Fibroblast of mammary gland (primary cell): ENCODE measurements at places on chromosomes 1 and 21.

DNA sequence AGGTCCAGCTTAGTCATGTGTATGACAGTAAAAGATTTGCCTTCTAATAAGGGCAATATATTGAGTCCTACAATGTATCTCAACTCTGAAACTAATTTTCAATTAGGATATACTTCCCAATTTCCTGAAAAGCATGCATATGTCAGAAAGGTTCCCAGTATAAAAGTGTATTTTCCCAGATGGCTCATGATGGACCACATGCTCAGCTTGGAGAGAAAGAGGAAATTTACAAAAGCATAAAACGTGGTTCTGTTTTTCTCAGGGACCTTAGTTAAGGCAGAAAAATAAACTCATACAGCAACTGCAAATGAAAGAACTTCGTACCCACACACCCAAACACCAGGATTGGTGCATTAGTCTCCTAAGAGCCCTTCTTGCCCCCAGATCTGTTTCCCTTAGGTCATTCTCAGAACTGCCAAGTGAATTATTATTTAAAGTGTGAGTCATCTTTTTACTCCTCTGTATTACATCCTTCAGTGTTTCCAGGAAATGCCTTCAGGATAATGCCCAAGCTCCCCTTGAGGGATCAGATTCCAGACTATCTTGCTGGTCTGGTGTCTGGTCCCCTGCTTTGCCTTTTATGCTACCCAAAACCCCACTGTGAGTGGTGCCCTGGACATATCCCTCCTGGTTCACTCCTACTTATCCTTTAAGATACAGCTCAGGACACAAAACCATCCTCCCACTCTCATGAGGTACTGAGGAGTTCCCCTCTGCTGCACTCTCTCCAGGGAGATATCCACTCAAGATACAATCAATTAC is 57.4 kb downstream of the SSX2IP start:
- peak; percentile 82 for DNase-seq

GRCh38 chr1:211305044-211305443 is 21.6 kb upstream of the TRAF5 start:
- peak; percentile 59 for DNase-seq

GRCh38 chr1:116433275-116434257 is 60.5 kb downstream of the ATP1A1 start:
- peak; percentile 31 for DNase-seq

DNA sequence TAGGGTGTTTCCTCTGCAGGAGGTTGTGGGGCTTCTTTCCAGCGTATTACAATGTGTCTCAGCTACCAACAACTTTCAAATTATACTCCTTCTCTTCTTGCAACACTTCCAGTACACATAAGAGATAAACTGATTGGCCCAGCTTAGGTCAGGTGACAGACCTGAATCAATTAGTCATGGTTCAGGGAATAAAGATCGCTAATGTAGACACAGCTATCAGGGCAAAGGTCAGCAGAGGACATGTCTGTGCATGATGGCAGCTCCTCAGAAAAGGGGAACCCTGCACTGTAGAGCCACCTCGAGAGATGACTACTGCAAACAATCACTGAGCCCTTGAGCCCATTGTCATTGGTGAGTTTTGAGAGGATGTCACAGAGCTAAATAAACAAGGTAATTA is 36.8 kb upstream of the PKN2 start:
- DNase-seq, result peak; percentile 39

GRCh38 chr1:156813750-156814570 is 2.7 kb downstream of the SH2D2A start:
- DNase-seq, result peak; percentile 39

GRCh38 chr1:232678185-232678886 is 48.4 kb upstream of the SIPA1L2 start:
- no peak for DNase-seq

DNA sequence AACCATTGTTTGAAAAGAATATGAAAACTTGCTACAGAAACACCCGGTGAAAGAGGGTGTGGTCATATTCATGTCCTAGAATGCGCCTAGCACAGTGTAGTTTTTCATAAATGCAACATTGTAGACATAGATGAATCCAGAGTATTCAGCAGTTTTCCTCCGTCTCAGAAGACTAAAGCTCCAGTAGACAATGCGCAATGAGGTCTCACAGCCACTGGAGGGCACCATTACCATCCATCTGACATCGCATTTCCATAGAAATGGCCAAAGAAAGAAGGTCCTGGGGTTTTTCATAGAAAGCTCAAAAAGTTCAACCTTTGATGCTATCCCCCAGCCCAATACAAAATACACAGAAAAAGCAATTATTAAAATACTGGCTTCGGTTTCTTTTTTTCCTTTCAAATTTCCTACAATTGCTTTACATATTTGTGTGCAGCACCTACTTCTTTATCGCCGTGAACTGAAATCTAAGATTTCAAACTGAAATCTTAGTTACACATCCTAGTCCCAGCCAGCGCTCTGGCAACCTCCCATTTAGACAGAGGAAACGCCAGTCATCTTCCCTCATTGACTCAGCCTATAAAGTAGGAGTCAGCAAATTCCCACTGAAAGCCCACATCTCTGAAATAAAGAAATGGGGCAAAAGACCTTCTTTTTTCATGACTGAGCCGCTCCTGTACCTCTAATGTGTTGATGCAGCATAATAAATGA is 3.9 kb upstream of the CD58 start:
- peak; percentile 72 for DNase-seq

GRCh38 chr21:33703750-33704606 is 61.7 kb downstream of the ITSN1 start:
- DNase-seq, result no peak

DNA sequence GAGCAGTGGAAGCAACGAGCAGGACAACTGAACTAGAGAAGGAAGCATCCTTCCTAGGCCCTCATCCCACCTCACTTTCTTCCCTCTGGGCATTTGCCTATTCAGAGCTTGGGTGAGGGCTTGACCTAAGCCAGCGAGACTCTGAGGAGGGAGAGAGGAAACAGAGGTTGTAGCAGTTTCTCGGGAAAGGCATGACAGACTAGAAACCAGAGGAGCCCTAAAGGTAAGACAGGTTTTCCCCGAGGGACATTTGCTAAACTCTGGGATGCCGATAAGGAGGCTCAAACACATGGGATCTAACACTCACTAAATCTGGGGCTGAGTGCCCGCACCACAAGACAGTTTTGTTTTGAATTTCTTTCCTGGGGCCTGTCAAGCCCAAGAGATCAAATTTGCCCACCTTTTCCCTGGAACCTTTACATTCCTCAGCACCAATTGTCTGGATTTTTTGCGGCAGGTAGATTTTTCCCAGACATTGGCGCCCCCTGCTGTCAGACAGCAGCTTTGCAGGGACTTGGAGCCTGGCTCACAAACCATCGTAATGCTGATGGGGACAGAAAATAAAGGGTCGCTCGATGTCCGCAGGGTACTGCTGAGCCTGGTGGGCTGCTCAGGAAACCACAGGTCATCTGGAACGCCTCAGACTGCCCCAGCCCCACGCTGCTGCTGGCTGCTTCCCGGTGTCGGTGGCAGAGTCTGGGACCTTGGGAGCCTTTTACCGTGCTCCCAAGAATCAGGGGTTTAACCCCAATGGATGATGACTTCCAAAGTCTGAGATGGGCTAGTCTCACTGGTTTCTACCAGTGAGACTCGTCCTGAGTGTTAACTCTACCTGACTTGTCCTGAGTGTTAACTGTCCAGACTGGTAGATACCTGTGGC is 23.4 kb upstream of the TSPAN2 start:
- no peak for DNase-seq

DNA sequence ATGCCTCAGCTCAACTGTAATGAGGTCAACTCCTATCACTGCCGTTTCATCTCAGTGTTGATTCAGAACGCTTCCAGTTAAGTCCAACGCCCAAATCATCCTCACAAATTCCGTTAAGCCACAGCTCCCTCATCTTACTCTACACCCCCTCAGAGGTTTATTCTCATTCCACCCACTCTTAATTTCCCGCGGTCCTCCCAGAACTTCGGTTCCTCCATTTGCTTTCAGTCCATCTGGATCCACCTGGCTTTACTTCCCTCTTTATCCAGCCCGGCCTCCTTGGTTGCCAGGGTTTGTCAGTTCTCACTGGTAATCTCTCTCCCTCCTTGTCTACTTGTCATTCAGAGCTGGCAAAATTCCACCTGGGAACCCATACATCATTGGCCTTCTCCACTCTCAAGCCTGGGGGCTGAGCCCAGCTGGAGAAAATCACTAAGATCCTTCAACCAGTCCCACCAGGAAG is 51.3 kb upstream of the RUNX1 start:
- DNase-seq, result peak; percentile 32

- DNase-seq, result no peak
Observed at GRCh38 chr1:6645018-6645417, 20.4 kb downstream of the THAP3 start.

DNA sequence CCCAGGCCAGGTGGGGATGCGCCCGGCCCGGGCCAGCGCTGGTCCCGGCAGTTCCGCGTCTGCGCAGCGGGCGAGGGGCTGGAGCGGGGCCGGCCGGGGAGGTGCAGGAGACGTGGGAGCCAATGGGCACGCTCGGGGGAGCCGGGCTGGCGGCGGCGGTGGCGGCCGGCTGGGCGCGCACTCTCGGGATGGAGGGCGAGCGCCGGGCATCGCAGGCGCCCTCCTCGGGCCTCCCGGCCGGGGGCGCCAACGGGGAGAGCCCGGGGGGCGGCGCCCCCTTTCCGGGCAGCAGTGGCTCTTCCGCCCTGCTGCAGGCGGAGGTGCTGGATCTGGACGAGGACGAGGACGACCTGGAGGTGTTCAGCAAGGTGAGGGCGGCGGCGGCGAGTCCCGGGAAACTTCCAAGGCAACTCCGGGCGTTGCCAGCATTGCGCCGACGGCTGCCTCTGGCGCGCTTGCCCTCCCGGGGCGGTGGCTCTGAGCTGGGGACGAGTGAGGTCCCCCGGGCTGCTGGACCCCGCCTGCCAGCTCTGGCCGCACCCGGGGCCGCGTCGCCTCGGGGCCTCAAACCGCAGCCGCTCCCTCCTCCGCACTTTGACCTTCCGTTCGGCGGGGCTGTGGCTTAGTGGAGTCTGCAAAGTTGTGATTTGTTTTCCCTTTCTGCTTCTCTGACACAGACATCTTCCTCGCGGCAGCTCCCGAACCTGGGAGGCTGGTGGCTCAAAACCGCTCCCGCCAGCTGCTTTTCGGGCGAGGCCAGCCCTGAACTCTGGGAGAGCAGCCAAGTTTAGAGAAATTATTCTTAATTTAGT is at the start of gene SNX7:
Gene SNX7 (plus strand): TSS at position 178 of the 812 bp plus-strand sequence. CDS start 11 bp downstream, at position 189.
- DNase-seq, result peak; percentile 59

DNA sequence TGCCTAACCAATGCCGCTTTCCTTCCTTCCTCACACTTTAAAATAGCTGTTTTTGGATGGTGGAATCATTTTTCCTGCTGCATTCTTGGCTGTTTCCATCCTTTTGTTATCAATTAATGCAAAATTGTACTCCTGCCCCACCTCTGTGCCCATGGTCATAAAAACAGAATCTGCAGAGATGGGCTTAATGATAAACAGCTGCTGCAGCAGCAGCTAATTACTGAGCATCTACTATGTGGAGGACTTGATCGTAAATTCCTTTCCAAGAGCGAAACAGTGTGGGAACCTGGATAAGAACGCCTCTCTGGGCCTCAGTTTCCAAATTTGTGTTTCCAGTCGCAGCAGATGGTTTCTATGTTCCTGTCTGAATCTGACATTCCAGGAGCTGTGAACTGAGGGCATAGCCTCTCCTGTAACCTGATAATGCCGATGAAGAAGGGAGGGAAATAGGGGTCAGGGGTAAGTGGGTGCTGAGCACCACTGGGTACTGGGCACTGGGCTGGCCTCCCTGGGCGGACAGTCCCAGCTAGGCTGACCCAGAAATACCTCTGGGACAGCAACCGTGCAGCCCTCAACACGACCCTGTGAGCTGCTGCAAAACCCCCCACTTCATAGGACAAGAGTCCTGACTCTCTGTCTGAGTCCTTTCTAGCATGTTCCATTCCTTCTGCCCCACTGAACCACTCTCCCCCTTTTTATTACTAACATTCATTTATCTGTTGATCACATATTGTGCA is 121.7 kb downstream of the DMRTB1 start:
- DNase-seq, result no peak

- no peak for DNase-seq
Observed at GRCh38 chr1:117059334-117059677, 820 bp upstream of the TTF2 start.

GRCh38 chr1:110087812-110088738 is 17.6 kb upstream of the ALX3 start:
- DNase-seq, result peak; percentile 54

GRCh38 chr1:216032284-216032683 is 391.0 kb downstream of the USH2A start:
- no peak for DNase-seq

GRCh38 chr1:247905910-247906503 is 10.6 kb downstream of the OR2W3 start:
- no peak for DNase-seq

DNA sequence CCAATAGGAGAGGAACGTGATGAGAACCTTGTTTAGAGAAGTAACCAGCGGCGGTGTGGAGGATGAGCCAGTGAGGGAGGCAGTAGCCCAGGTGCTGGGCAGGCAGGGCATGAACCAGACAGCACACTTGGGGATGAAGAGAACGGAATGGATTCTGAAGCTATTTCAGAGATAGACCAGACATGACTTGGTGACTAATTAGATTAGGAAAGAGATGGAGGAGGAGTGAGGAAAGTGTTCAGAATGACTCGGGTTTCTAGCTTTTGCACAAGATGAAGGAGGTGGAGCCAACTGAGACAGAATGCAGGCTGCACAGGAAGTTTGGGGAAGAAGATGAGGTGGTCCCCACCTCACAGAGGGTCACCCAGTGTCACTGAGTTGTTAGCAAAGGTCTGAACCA is 5.1 kb downstream of the PEF1 start:
- DNase-seq, result peak; percentile 83

DNA sequence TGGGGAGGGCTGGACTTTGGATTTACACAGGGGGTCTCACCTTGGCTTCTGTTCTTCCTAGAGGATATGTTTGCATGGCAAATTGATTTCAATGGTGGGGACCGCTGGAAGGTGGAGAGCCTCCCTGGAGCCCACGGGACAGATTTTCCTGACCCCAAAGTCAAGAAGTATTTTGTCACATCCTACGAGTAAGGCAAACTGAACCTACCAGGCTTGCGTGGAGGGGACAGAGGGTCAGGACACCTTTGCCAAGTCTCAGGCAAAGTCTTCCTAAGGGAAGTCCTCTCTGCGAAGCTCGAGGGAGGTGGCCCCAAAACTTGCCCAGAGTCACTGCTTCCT is 7.2 kb downstream of the FBXO6 start:
- no peak for DNase-seq

DNA sequence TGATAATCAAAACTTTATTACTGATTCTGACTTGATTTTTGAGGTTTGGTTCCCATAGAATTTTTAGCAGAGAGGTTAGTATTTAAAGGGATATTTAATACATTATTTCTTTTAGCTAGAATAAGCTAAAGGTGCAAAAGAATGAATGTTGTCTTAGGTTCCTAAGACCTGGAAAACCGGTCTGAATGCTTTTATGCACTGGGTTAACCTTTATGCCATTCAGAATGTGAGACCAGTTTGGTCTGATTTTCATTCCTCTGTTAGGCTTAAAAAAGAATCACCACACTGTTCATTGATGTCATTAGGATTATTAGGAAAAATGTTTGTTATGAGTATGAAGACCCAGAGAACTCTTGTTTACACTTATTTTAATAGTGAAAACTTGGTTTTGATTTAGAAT is 30.1 kb downstream of the RAP1A start:
- DNase-seq, result no peak
